Activated T-cell treated with anti-CD3 and anti-CD28 coated beads for 48 hours (primary cell): ENCODE measurements at places on chromosomes 3 and 15.
A peak's percentile ranks its signal among the peaks of the same experiment; 100 is the strongest.

DNA sequence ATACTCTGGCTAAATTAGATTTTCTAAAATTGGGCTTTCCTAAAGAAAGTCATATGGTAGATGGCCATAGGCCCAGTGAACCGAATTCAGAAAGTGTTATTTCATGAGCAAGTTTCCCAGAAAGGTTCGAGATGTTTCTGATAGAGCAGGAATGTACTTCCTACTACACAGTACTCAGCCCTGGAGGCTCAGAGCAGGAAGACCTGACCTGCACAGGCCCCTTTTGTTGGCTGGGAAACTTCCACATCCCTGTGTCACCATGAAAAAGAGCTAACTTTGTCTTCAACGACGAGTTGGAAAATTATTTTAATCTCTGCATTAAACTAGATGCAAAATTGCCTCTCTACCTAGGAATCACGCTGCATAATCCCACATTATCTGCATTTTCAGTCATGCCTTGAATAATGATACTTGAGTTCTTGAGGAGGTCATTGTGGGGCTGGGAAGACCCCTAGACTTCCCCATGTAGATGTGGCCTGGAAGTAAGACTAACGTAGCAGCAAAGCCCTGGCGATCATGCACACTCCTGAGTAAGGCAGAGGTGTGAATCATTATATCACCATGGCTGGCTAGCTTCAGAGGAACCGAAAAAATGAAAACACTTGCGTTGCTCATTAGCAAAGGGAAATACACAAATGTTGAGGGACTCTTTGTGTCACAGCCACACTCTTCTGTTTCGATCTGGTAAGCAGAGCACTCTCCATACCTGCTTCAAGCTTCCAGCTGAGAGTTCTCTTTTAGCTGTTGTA lies 47.1 kb downstream of the CMTM7 start:
- DNase-seq: no peak

DNA sequence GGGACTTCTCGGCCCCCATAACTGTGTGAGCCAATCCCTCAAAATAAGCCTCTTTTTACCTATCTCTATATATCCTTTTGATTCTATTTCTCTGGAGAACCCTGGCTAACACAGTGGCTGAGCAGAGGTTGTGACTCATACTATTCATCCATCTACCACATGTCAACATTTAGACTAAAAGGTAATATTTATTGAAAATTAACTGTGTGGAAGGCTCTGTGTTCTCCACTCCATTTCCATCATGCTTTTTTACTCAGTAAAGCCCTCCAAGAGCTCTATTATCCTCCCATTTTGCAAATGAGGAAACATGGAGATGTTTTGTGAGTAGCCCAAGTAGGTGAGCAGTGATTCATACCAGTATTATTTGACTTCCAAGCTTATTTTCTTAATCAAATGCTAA lies 217.9 kb upstream of the DCBLD2 start:
- DNase-seq: no peak

DNA sequence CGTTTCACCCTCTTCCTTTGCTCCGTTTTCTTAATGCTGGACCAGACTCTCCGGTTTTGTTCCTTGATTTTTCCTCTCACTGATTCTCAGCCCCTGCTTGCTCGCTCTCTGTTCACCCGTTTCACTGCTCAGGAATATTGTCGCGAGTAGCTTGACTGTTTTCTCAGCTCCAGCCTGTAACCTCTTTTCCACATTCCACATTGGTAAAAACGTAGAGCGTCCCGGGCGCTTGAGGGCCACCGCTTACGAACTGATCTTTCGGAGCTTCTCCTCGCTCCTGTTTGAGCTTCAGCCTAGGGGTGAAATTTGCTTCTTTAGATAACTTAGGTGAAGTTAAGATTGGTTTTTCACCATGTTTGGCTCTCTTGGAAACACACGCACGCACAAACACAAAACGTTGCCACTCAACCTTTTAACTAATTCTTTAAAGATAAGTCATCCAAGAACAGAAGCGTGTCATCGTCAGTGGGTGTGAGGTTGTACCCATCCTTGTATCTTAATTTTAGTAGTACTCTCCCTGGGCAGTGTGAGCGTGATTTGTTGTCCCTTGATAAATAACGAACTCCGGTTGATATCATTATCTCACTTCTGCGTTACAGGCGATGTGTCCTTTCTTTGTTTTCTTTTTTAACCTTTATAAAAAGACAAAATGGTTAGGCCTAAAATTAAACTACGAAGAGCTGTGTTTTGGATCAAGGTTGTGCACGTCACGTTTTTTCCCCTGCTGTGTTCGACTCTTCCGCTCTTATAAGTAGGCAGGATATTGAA lies 1.0 kb downstream of the PAK2 start:
- DNase-seq: peak; percentile 14

- no peak for DNase-seq
Measured at GRCh38 chr15:63006032-63006878, 36.3 kb upstream of the TPM1 start.

DNA sequence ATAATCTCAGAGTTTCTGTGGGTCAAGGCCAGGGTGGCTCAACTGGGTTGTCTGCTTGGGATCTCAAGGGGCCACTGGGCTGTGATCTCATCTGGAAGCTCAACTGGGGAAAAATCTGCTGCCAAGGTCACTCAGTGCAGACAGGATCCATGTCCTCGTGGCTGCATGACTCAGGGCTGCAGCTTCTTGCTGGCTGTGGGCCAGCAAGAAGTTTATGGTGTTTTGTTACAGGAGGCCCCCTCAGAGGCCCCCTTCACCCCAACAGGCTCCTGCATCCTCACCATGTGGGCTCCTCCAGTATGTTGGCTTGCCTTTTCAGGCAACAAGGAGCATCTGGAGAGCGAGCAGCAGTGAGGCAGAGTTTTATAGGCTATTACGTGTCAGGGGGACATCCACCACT lies 14.6 kb downstream of the OCA2 start:
- DNase-seq: no peak

GRCh38 chr15:75761446-75762356 lies 49.1 kb upstream of the CSPG4 start:
- no peak for DNase-seq

GRCh38 chr3:25748189-25748588 lies 35.1 kb downstream of the NGLY1 start:
- no peak for DNase-seq

- DNase-seq: no peak
Measured at GRCh38 chr15:43347114-43347513, 16.7 kb upstream of the LCMT2 start.

- DNase-seq: no peak
Measured at GRCh38 chr3:10352146-10352911, 31.4 kb upstream of the SEC13 start.

DNA sequence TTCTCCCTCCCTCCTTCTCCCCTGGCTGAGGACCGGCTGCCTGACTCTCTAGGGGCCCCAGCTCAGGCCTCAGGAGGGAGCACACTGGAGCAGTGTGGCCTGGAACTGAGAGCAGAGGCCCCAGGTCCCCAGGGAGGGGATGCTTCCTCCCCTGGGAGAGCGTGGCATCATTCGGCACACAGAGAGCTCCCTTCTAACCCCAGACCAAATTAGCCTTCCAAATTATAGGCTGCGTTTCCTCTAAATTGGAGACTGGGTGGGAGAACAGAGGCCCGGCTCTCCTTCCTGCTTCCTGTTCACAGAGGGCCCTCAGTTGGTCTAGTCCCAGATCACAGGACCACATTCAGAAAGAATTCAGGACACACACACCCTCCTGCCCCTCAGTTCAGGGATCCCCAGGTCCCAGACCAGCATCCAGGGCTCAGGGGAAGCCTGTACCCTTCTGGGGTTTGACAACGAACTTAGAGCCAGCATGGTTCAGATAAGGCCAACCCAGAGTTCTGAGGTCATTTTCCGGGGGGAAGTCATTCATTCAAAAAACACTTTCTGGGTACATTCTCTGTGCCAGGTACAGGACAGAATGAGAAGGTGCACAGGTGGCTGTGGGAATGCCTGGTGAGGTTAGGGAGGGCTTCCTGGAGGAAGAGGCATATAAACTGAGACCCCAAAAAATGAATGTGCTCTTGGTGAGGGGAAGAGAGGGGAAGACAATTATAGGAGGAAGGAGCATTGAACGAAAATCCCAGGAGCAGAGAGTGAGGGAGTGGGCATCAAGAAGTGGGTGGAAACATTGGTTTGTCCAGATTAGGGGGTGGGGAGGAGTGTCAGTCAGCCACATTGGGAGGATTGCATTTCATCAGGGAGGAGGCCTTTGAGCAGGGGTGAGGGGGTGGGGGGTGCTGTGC lies 28.4 kb upstream of the RPL29 start:
- DNase-seq: no peak

GRCh38 chr3:120743556-120744195 lies 1.1 kb downstream of the GTF2E1 start:
- no peak for DNase-seq

GRCh38 chr3:102391491-102391890 lies 43.3 kb upstream of the ZPLD1 start:
- no peak for DNase-seq

GRCh38 chr3:102258666-102259227 lies 176.1 kb upstream of the ZPLD1 start:
- DNase-seq: no peak

DNA sequence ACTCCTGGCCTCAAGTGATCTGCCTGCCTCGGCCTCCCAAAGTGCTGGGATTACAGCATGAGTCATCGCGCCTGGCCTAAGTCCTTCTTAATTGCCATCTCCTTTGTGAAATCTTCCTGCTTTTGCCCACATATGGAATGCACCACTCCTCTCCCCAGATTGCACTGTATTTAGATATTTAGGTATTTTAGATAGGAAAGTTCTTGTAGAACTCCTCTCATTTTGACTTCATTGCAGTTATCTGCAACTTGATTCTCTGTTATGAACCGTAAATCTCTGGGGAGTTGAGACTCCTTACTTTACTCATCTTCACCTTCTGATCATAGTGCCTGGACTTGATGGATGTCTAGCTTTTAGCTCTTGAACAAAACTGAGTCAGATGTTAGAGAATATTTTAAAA lies 150.7 kb downstream of the AKAP13 start:
- no peak for DNase-seq

DNA sequence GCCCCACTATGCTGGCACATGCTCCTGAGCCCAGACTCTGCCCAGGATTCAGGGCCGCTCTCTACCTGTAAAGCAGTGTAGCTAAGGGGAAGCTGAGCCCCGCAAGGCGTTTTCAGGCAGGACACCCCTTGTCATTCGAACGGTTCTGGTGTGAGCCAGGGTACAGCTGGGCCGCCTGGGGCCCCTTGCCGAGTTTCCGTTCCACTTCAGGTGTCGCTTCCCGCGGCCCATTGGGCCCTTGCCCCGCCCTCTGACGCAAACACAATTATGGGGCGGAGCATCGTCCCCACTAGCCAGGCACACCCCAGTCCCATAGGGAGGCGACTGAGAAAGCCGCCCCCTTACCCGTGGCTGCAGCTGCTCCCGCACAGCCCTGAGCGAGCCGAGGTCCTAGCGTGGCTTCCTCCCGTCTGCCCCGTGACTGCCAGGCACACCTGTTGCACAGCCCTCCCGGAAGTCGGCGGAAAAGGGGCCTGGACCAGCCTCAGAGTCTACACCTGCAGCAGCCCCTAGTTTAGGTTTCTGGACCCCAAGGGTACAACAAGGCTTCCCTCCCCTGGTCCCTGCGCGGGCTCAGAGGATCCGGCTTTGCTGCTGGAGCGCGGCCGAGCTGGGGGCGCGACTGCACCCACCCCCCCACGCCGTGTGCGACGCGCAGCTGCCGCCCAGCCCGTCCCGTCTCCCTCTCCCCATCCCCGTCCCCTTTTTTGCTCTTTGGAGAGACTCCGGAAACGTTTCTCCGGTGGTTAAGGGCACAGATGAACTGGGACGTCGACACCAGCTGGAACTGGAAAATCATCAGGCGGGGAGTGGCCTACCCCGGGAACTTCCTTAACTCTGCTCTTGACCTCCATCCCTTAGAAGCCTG lies at the start of gene PLSCR2:
Gene PLSCR2, minus strand, starts transcription at position 412 of the 868 bp plus-strand sequence. CDS start 9,657 bp downstream, outside the sequence.
- DNase-seq: peak; percentile 53

DNA sequence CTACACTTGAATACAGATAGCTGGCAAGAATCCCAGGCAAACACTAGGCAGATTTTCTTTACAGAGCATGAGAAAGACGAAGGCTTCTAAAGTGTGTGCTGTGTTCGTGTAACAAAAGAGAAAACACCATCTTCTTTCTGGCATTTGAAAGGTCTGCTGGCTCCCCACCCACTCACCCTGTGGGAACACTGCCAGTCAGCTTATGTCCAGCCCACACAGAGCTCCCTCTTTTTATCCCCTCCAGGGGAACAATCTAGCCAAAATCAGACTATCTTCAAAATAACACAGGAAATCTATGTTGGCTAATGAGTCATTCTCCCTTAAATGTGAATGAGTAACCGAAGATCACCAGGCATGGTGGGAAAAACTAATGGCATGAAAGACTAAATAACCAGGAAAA lies 45.6 kb upstream of the PAQR5 start:
- no peak for DNase-seq

DNA sequence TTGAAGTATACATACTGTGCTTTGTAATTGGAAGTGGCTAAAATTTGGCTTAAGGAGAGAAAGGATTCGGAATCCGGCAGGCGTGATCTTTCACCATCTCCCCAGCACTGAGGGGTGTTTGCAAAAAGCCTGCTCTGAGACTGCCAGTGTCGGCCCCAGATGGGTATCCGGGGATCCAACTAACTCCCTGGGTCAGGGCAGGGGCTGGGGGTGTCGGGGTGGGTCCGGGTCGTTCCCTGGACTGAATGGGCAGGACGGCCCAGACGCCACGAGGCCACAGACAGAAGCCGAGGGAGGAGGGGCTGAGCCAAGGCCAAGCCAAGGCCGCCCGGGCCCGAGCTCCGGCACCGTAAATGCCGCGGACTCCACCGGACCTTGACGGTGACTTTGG lies 349 bp downstream of the PPIB start:
- DNase-seq: no peak

GRCh38 chr3:184353546-184353941 lies 7.9 kb downstream of the CLCN2 start:
- no peak for DNase-seq

- DNase-seq: no peak
Measured at GRCh38 chr3:13873818-13874217, 6.1 kb downstream of the WNT7A start.

DNA sequence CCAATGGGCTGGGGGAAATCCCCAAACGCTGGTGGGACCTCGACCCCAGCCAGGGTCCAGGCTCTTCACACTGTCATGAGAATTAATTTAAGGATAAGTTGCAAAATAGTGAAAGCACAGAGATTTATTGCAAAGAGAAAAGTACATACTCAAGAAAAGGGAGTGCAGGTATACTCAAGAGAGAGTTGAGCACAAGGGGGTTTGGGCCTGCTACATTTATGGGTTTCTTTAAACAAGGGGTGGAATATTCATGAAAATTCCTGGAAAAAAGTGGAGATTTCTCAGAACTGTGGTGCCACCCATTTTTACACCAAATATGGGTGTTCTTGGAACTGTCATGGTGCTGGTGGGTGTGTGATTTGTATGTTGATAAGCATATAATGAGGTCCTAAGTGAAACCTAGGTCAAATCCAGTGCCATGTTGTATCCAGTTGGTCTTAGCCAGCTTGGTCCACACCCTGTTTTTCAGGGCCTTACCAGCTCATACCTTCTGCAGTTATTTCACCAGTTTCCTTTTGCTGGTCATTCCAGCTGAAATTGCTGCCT lies 32.6 kb upstream of the NEO1 start:
- DNase-seq: no peak

- no peak for DNase-seq
Measured at GRCh38 chr3:38588995-38589937, 60.2 kb downstream of the SCN5A start.

- DNase-seq: no peak
Measured at GRCh38 chr3:174294616-174295015, 564.5 kb upstream of the NAALADL2 start.
